T follicular helper cell (primary cell): ENCODE measurements at places on chromosomes 12 and 14.

DNA sequence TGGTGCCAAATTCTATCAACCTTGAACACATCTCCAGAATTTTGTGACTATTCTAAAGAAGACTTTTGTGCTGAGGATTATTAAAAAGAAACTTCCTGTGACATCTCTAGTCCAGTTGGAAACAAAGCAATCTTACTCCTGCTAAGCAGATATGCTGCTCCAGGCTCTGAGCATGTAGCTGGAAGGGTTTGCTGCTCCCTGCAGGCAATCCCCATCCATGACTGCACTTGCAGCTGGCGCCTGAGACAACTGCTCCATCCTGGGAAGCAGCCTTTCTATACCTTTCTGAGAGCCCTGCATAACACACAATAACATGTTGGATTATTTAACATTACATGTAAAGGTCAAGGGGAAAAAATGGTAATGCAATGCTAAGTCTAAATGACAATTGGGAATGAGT, 105.1 kb downstream of the NDUFA12 start:
- DNase-seq, result no peak

DNA sequence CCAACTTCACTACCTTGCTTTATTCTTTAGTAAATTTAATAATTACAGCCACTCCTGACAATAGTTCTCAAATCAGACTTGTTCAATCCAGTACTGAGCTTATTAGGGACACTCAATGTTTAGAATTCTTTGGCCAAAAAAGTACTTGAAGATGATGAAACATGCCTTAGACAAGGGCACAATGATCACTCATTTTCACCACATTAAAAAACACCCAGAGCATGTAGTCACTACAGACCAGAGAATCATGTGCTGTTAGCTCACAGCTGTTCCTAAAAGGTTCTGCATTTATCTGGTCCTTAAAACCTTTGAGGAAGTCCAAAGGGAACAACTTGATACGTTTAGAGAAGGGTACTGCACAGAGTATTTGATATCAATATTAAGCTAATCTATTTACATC, 98.7 kb downstream of the INSM2 start:
- no peak for DNase-seq

DNA sequence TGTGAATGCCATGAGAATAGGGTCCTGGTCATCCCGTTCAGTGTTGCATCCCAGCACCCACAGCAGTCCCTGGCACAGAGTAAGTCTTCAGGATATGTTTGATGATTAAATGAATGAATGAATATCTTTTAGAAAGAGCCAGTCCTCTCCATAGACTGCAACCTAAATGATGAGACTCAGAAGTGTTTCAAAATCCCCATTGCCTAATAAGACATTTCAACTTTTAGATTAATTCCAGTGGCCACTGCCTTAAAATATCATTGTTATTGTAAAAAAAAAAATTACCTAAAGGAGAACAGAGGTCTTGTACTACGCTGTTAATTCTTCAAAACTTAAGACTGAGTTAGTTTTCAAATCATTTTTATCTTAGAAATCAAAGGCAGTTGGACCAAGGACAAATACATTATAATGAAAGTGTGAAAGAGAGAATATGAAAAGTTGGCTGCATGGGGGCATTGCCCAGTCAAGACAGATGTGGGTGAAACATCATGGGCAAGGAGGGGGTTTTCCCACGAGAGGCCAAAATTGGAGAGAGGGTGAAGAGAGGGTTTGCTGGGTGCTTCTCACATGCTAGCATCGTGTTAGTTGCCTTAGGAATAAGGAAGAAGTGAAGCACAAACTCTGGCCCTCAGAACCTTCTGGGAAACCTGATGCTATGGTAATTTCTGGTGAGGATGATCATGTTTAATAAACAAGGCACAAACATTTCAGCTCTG, 26.3 kb upstream of the CPM start:
- no peak for DNase-seq

GRCh38 chr14:71321574-71322315, 414.5 kb downstream of the PCNX1 start:
- DNase-seq, result no peak

- DNase-seq, result no peak
Observed at GRCh38 chr14:72380456-72380855, 448.2 kb downstream of the RGS6 start.

GRCh38 chr12:18932211-18932610, 194.3 kb downstream of the CAPZA3 start:
- DNase-seq, result no peak

DNA sequence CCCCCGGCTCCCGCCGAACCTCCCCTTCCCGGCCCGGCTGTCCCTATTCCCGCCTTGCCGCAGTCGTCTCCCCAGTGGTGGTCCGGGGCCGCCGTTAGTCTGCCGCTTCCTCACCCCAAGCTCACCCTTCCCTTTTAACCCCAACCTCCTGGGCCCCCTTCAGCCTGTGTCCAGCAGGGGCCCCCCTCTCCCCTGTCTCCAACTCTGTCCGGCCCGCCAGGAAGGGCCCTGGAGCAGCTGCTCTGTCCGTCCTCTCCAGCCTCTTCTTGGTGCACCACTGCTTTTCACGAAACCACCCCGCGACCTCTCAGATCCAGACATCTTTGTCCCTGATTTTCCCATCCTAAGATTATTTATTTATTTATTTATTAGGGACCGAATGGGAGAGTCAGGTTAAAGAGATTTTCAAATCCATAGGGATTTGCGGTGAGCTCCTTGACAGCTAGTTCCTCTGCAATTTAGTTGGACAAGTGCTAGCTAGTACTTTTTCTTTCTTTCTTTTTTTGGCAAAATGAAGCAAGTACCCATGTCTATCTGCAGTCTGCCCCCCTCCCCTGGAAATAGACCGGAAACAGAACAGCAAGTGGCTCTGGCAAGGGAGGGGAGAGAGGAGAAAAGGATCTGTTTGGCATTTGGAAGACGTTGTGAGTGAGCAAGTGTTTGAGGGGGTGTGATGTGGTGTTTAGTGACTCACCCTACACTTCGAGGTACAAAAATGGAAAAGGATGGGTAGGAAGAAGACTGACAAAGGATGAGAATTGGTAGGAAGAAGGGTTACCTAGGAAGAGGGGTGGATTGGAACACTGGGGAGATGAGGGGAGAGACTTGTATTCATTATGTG, 632 bp downstream of the UBR7 start:
- DNase-seq, result no peak

DNA sequence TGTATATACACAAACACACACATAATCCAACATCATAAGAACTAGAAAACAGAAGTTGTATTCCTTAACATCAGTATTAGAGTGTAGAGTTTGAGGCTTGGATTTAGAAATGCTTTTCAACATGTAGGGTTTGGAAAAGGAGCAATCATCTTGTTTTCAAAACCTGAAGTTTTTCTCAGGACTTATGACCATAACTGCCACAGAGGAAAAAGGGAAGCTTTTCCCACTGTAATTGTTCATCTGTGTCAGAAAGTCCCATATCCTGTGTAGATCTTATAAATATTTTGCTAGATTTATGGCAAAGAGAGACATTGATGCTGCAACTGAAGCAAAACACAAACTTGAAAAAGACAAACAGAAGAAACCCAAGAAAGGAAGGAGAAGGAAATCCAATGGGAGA, 115.7 kb downstream of the GRIP1 start:
- no peak for DNase-seq

DNA sequence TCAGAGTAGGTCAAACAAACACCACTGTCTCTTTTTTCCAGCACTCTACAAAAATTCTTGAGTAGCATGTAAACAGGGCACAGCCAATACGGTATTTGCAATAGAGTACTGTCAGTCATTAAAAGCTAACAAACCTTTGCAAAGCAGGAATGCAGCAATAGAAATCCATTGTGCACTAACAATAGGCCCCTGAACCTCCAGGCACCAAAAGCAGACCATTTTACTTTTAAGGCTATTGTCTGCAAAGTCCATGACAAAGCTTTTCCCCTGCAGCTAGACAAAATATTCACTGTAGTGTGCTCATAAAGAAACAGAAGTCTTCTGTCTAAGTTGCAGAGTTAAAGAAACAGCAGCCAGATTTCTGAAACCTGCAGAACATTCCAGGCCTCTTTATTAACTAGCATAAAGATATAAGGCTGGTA, 191.9 kb downstream of the SOX5 start:
- DNase-seq, result no peak

DNA sequence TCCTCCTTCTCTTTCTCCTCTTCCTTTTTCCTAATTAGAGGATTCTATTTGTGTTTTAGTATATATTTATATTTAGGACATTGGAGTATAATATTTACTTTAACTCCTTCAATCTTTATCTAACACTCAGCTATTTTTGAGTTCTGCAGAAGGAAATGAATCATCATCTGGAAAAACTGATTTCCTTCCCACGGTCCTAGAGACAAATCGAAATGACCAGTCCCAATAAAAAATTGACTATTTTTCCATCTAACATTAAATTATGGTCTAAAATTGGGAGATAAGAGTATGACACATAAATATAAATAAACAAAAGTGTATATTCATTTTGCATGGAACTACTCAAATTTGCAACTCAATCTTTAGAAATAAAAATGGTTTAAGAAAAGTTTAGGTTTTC, 167.4 kb downstream of the TMTC3 start:
- DNase-seq, result no peak

- DNase-seq, result no peak
Observed at GRCh38 chr12:46492471-46493085, 120.0 kb upstream of the SLC38A2 start.
